ENCODE measurements at places on chromosomes 5 and 9.

- DNase-seq = peak; percentile 92
Measured at GRCh38 chr9:15300218-15300617, 6.8 kb downstream of the TTC39B start.

- no peak for DNase-seq
Measured at GRCh38 chr9:138053996-138054752, 176.6 kb downstream of the CACNA1B start.

GRCh38 chr5:167644619-167645018 lies 646.8 kb upstream of the WWC1 start:
- DNase-seq = no peak

DNA sequence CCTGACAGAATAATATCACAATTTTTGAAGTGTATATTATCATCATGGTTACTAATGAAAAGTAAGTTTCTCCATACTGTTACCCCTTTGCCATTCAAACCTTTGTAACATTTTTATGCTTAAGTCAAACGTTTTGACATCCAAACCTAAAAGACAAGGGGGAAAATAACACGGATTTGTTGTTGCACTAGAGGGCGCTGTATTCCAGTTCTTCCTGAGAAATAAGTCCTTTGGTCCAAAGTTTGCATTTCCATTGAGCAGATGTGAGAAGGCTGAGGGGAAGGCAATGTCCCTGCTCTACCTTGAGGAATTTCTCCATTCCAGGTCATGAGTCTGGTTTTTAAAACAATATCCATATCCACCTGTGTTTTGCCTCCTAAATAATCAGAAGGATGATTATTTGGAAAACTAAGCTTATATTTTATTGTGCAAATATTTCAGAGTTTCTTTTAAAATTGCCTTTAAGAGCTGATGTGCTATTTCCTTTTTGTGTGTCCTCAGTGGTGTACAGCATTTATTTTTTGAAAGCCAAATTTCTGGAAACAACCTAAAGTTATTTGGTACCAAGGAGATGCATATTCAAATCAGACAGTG lies 9.7 kb downstream of the LECT2 start:
- peak; percentile 80 for DNase-seq

- DNase-seq = no peak
Measured at GRCh38 chr5:24788829-24789514, 144.2 kb upstream of the CDH10 start.

- DNase-seq = peak; percentile 7
Measured at GRCh38 chr9:17402309-17402708, 176.6 kb upstream of the SH3GL2 start.

DNA sequence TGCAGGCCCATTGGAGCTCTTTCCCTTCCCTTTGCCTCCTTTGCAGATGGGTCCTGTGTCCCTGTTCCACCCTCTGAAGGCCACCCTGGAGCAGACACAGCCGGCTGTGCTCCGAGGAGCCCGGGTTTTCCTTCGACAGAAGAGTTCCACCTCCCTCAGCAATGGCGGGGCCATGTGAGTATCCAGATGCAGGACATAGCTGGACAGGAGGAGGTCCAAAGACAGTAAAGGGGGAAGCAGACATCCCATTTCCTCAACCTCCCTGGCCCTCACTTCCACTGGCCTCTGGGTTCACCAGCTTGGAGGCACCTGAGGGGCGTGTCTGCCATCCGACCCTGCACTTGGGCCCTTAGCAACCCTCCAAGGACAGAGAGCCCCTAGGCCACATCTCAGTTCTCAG lies 237.9 kb downstream of the CACNA1B start:
- DNase-seq = no peak

DNA sequence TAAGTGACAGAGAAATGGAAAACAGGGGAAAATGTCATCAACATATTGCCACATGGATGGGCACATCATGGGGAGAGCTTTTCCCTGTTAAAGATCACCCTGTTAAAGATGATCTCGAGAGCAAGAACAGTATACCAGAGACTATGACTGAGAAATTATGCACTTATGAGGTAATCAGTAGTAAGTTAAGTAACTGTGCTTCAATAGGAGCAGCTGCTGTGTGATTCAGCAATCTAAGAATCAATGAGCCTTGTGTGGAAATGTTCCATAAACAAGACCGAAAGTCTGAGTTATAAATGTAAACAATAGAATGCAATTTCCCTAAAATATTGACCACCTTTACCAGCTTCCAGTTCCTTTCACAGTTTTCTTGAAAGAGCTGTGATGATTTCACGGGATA lies 582.3 kb downstream of the CAAP1 start:
- no peak for DNase-seq

GRCh38 chr9:104882086-104882485 lies 45.9 kb downstream of the ABCA1 start:
- DNase-seq = no peak

GRCh38 chr9:108109927-108110690 lies 620.5 kb upstream of the KLF4 start:
- DNase-seq = no peak

- no peak for DNase-seq
Measured at GRCh38 chr5:58582019-58582802, 664 bp upstream of the RAB3C start.

- DNase-seq = no peak
Measured at GRCh38 chr9:31166516-31166915, 1217.9 kb upstream of the ACO1 start.

DNA sequence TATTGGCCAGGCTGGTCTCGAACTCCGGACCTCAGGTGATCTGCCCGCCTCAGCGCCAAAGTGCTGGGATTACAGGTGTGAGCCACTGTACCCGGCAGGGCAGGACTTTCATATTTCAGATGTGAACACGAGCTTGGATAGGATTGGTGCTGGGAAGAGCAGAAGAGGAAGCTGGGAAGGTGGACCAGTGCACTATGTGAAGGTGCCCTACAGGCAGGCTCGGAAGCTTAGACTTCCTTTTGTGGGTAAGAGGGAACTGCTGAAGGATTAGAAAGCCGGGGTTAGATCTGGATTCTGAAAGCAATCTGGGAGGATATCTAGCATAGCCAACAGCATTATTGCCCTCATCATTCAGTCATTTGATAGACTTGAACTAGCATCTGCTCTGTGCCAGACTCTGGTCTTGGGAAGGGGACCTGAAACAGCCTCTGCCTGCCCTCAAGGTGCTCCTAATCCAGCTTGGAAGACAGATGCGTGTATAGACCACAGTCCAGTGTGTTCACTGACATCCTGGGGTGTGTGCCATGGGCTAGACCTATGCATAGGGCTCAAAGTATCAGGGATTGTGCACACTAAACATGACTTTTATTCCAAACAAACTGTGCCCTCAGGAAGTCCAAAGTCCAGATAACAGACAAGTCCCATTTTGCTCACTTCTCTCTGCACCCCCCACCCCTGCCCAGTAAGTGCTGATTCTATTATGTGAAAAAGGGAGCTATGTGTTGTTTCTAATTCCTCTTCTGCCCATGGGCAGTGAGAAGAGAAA lies 637 bp downstream of the CBY3 start:
- DNase-seq = peak; percentile 27

DNA sequence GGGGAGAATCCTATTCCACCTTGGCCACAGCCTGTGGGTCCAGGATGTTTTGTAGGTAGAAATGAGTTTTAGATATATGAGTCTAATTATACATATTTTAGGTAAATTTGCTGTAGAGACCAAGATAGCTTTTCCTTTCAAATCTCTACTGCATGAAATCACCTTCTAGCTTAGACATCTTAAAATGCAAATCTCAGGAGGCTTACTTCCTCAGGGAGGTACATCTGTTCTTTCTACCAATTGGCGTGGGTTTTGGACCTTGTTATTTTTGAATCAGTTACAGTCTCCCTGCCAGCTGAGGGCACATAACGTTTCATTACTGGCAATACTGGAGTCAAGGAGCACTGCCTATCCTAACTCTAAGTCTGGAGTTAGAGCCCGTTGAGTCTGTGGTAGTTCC lies 28.7 kb upstream of the MAST4 start:
- no peak for DNase-seq

DNA sequence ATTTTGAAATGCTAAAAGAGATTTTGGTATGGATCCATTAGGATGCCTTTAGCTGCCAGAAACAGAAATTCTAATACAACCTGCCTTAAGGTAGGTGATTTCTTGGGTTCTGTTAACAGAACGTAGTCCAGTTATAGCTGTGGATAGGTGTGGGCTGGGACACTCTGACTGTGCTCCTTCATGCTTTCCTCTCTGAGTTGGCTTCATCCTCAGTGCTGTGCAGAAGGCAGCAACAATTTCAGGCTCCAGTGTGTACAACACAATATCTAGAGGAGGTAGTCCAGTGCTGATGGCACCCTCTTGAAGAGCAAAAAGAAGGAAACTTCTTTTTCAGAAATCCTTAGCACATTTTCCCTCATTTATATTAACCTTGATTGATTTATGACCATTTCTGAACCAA lies 34.4 kb downstream of the NNT start:
- DNase-seq = no peak

DNA sequence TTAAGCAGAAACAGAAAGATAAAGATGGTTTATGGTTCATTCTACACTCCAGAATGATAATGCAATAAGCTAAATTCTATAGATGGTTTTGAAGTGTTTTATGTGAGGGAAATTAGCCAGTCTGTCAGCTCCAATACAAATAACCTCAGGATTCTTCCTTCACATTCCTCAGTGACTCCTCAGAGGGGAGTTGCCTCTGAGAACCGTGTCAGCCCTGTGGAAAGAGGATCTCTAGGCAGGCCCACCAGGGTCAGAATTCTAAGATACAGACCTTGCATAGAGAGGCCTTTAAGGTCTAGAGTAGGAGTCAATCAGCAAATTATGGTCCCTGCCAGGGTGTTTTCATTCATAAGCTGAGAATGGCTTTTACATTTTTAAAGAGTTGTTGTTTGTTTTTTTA lies 26.6 kb downstream of the RUSC2 start:
- DNase-seq = no peak

GRCh38 chr5:172559004-172559932 lies 81.8 kb upstream of the NEURL1B start:
- DNase-seq = no peak

DNA sequence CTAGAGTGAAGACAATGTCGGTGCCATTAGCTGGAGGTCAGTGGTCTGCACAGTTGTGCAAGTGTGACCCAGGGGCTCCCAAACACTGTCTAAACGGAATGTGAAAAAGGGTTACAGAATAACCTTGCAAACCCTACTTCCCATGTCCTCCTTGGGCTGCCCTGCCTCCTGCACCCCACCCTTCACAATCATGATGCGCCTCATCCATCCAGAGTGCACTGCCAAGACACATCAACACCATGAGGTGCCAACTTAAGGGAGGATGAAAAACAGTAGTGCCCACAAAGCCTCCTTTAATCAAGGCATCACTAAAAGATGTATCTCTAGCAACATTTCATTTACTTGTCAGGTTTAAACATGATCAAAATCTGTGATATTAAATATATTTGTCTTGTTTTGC lies 87.1 kb downstream of the SETX start:
- DNase-seq = no peak

DNA sequence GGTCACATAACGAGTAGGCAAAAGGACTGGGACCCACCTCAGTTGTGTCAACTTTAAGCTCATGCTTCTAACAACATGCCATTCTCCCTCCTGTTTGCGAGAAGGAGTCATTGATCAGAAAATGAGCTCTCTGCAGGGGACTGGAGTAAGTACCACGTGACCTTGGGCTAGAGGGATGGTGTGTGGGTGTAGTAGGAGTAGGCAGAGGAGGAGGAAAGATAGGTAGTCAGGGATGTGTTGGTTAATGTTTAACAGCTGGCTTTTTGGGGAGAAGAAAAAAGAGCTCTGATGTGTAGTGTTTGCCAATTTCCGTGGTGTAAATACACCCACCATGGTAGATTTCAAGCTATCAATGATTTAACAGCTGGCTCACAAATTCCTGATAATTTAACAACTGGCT lies 160.3 kb upstream of the TBC1D2 start:
- no peak for DNase-seq

- DNase-seq = no peak
Measured at GRCh38 chr5:139369181-139369580, 13.9 kb downstream of the SLC23A1 start.

DNA sequence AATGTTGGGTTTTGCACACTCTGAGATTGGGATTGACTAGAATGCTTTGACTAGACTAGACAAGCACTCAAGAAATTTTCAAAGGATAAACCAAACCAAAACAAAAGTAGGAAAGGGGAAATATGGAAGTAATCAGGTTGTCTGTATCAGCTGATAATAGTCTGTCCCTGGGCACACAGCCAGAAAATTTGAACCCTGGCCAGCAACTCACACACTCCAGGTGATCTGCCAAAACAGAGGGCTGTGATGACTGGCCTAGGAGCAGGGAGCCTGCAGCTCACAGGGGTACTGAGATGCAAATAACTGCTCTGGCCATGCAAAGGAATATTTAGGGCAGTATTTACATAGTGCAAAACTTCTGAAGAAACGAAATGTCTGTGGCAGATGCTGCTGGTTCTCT lies 112.3 kb upstream of the SMIM23 start:
- no peak for DNase-seq

GRCh38 chr5:141422742-141423291 lies 2.0 kb downstream of the PCDHGA11 start:
- no peak for DNase-seq

- DNase-seq = no peak
Measured at GRCh38 chr5:76986825-76987526, 34.1 kb downstream of the CRHBP start.

DNA sequence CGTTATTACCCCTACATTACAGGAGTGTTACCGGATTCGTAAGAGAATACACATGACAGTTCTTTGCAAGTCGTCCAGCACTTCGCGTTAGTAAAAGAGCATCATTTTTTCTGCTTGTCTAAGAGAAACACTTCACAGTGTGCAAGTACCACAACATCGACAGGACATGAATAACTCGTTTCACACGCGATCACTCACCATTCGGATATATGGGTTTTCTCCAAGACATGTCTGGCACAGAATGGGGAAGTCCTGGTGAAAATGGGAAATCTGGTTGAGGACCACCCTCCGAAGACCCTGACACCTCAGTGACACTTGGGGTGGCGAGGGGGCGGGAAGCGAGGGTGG lies 642 bp downstream of the RBM22 start:
- DNase-seq = no peak

DNA sequence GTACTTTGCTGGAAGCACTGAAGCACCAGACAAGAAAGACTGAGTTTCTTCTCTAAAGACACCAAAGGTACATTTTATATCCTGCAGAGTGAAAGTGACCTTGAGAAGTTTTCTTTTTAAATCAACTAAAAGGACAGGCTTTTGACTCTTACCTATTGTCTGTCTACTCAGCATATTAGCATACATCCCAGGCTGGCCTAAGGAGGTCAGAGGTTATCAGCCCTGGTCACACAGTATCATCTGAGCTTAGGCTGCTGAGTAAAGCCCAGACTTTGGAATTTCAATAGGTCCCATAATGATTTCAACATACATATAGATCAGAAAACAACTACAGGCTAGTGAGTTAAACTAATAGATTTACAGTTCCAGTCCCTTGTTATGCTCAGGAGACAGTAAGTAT lies 10.1 kb upstream of the CDH9 start:
- DNase-seq = no peak

- DNase-seq = no peak
Measured at GRCh38 chr5:174340226-174340625, 294.7 kb downstream of the NSG2 start.

- DNase-seq = peak; percentile 73
Measured at GRCh38 chr9:72477930-72478518, 43.4 kb upstream of the TMC1 start.

GRCh38 chr9:82526577-82526976 lies 536.4 kb downstream of the RASEF start:
- DNase-seq = no peak

- DNase-seq = no peak
Measured at GRCh38 chr9:124574534-124575375, 67.6 kb upstream of the NR5A1 start.

GRCh38 chr9:20353931-20354652 lies 268.2 kb downstream of the MLLT3 start:
- no peak for DNase-seq

Measured in inflammatory macrophage (primary cell).